H9 (cell line): ENCODE measurements at places on chromosomes 5 and 9. TPM values are rescaled to one million over a fixed set of nuclear protein-coding genes. Genes with fewer than 3 reads are reported as not detected.

DNA sequence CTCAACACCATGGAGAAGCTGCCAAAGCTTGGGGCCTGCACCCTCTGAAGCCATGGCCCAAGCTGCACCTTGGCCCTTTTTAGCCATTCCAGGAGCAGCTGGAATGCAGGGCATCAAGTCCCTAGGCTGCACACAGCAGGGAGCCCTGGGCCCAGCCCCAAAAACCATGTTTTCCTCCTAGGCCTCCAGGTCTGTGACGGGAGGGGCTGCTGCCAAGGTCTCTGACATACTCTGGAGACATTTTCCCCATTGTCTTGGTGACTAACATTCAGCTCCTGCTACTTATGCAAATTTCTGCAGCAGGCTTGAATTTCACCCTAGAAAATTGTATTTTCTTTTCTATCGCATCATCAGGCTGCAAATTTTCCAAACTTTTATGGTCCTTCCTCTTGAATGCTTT is 64.6 kb downstream of the ELOVL7 start:
- no peak overlapping the region for H3K27ac ChIP-seq
- H3K36me3 ChIP-seq = peaks cover 2% of the 10 kb centered on the region; the same call in 2 of the 3 replicates
- no peaks in the 10 kb centered on the region for H3K4me1 ChIP-seq
- no peaks in the 10 kb centered on the region for H3K27me3 ChIP-seq

DNA sequence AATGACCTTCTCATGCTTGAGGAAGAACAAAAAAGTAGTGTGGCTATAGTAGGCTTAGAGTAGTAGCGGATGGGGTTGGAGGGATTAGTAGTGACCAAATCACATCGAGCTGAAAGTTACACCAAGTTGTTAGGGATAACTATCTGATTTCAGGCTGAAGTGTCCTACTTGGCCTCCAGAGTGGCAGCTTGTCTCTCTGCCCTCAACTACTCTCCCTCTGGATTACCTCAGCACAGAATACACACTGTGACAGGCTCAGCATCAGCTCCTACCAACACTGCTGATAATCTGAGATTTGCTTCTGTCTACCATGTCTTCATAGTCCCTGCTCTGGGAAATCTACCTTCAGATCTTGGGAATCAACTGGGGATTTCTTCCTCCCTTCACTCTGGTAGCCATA is 714.6 kb upstream of the GRAMD2B start:
- H3K27ac ChIP-seq = no peak overlapping the region
- no peaks in the 10 kb centered on the region; the same call in 1 of the 2 replicates for H3K4me1 ChIP-seq
- H3K4me3 ChIP-seq = no peak overlapping the region
- H3K36me3 ChIP-seq = peaks cover 2% of the 10 kb centered on the region; the same call in 1 of the 2 replicates
- no peak for DNase-seq
- no peaks in the 10 kb centered on the region for H3K27me3 ChIP-seq

ABCA1 gene
- 16.2 and 16.6 TPM in 2 replicates for total RNA-seq

DNA sequence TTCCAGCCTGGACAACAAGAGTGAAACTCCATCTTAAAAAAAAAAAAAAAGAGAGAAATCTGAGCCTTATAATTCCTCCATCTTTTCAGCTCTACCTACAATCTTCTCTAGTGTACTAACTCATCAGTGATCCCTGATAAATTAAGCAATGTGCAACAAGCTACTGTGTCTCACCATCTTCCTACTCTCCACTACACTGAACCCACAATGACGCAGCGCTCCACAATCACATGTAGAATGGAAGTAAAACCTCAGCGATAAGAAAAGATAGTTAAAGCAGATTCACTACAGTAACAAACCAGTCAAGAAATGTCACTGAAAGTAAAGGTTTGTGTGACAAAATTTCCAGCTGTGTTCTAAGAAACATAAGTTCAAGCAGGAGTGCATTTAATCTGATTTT is 13.5 kb downstream of the ABCA1 start:
- no peaks in the 10 kb centered on the region for H3K36me3 ChIP-seq
- H3K27me3 ChIP-seq = no peaks in the 10 kb centered on the region
- no peaks in the 10 kb centered on the region for H3K4me1 ChIP-seq
- H3K4me3 ChIP-seq = no peak overlapping the region

GRCh38 chr9:119216651-119217331 is 152.4 kb downstream of the BRINP1 start:
- H3K27ac ChIP-seq = no peak overlapping the region
- H3K4me1 ChIP-seq = no peaks in the 10 kb centered on the region
- no peak overlapping the region for H3K4me3 ChIP-seq
- no peaks in the 10 kb centered on the region for H3K27me3 ChIP-seq
- no peak for DNase-seq

DNA sequence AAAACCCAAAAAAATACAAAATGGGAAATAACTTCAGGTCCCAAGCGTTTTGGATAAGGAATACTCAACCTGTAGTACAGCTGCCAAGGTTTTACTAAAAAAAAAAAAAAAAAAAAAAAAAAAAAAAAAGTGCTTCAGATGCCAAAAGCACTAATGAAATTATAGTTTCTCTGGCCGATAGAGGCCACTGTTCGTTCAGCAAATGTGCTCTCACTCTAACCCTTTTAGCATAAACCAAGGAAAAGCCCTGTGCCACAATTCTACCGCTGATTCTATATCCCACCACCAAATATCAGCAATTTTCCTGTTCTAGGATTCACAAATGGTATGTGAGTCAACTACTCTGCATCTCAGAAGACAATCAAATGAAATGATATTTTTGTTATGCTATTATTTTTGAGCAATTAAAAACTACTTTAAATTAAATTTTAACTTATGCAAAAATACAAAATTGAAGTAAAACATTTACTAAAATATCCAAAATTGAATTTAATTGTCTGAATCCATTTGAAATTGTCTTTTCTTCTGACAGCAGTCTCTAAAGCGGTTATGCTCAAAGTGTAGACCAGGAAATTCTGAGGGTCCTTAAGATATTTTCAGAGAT is 79.8 kb downstream of the RICTOR start:
- H3K4me1 ChIP-seq = no peaks in the 10 kb centered on the region
- H3K27ac ChIP-seq = no peak overlapping the region
- H3K27me3 ChIP-seq = no peaks in the 10 kb centered on the region
- H3K4me3 ChIP-seq = no peak overlapping the region

DNA sequence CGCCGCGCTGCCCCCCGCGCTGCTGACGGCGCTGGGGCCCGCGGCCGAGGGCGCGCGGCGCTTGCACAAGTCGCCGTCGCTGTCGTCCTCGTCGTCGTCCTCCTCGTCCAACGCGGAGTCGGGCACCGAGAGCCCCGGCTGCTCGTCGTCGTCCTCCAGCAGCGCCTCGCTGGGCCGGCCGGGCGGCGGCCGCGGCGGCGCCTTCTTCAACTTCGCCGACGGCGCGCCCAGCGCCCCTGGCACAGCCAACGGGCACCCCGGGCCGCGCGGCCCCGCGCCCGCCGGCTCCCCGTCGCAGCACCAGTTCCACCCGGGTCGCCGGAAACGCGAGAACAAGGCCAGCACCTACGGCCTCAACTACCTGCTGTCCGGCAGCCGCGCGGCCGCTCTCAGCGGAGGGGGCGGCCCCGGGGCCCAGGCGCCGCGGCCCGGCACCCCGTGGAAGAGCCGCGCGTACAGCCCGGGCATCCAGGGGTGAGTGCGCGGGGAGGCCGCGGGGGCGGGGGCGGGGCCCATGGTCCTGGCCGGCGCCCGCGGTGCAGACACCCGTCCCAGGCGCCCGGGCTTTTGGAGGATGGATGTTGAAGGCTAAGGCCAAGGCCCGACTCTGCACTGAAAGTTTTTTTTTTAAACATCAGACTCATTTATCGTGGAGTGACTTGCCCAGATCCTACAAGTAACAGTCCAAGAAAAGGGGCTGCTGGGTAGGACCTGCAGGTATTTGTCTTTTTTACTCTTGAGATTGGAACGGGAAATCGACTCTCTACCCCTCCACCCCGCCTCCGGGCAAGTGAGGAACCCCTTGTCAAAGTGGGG is 1.2 kb downstream of the TENT4A start:
- H3K4me1 ChIP-seq = no peaks in the 10 kb centered on the region; the same call in 1 of the 2 replicates
- DNase-seq = no peak
- no peak overlapping the region for H3K27ac ChIP-seq
- no peaks in the 10 kb centered on the region for H3K27me3 ChIP-seq

DNA sequence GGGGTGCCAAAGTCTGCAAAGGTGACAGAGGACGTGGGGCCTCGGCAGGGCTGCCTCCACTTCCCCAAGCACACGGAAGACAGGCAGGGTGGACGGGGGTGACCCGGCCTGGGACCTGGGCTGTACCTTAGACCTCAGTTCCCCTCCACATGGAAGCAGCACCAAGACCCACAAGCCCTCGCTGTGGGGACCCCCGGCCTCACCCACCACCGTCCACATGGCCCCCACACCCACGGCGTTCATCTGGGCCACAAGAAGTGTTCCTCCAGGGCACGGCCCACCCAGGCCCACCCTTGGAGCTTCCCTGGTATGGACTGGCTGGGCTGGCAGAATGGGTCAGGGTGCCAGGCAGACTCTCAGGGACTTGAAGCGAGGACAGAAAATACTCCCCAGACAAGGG is 45.8 kb upstream of the NKD2 start:
- H3K36me3 ChIP-seq = no peaks in the 10 kb centered on the region
- no peaks in the 10 kb centered on the region for H3K27me3 ChIP-seq
- H3K27ac ChIP-seq = no peak overlapping the region
- H3K4me3 ChIP-seq = no peak overlapping the region

DNA sequence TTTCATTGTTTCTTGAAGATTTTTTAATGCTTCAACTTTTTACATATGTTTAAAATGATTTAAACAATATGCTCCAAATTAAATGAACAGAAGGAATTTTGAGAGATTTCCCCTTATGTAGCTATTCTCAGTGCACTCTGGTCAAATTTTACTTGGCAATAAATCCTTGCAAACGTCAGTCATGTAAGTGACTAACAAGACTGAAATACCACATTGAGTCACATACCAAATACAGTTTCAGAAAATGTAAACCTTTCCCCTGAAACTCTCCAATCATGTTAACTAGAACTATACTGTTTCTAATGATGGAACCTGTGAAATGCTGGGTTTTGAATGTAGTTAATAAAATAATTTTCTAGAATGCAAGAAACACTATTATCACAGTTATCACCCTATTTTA is 29.6 kb downstream of the SAR1B start:
- H3K4me3 ChIP-seq = no peak overlapping the region
- H3K4me1 ChIP-seq = no peaks in the 10 kb centered on the region
- DNase-seq = no peak
- H3K27ac ChIP-seq = no peak overlapping the region
- H3K36me3 ChIP-seq = peaks cover 4% of the 10 kb centered on the region; the same call in 2 of the 3 replicates
- H3K27me3 ChIP-seq = no peaks in the 10 kb centered on the region

SPINK13 gene
- not detected in 2 replicates for total RNA-seq

GRCh38 chr5:38562444-38563210 is 6.2 kb upstream of the LIFR start:
- H3K27me3 ChIP-seq = no peaks in the 10 kb centered on the region
- no peaks in the 10 kb centered on the region for H3K4me1 ChIP-seq
- H3K4me3 ChIP-seq = no peak overlapping the region
- DNase-seq = no peak
- H3K27ac ChIP-seq = no peak overlapping the region

- H3K4me3 ChIP-seq = no peak overlapping the region
- no peak for DNase-seq
- no peaks in the 10 kb centered on the region for H3K36me3 ChIP-seq
- H3K27ac ChIP-seq = no peak overlapping the region
- no peaks in the 10 kb centered on the region for H3K4me1 ChIP-seq
Observed at GRCh38 chr5:128493657-128494329, 44.3 kb downstream of the FBN2 start.

SLC6A18 gene
- total RNA-seq = not detected in 2 replicates

DNA sequence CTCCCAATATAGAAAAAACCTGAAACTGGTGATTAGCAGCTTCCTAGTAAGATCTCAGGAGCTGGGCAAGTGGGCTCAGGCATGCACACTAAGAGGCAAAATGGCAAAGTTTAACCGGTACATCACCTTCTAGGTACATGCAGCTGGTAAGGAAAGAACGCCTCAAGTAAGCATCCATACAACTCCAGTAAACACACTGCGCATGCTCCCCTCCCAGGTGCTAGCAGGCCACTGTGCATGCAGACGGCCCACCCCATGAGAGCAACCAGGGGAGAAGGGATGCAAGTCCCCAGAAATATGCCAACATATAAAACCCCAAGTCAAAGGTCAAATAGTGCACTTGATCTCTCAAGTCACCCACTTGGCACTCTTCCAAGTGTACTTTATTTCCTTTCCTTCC is 228.6 kb upstream of the KIF2A start:
- H3K36me3 ChIP-seq = no peaks in the 10 kb centered on the region
- H3K27me3 ChIP-seq = no peaks in the 10 kb centered on the region
- no peak overlapping the region for H3K27ac ChIP-seq
- H3K4me3 ChIP-seq = no peak overlapping the region
- H3K4me1 ChIP-seq = peaks cover 20% of the 10 kb centered on the region

- H3K27me3 ChIP-seq = no peaks in the 10 kb centered on the region
- peaks cover 2% of the 10 kb centered on the region; the same call in 1 of the 2 replicates for H3K4me1 ChIP-seq
- H3K4me3 ChIP-seq = no peak overlapping the region
- no peak for DNase-seq
- H3K36me3 ChIP-seq = peaks cover 20% of the 10 kb centered on the region; the same call in 2 of the 3 replicates
Observed at GRCh38 chr5:141437221-141437620, 6.9 kb downstream of the PCDHGA12 start.

DNA sequence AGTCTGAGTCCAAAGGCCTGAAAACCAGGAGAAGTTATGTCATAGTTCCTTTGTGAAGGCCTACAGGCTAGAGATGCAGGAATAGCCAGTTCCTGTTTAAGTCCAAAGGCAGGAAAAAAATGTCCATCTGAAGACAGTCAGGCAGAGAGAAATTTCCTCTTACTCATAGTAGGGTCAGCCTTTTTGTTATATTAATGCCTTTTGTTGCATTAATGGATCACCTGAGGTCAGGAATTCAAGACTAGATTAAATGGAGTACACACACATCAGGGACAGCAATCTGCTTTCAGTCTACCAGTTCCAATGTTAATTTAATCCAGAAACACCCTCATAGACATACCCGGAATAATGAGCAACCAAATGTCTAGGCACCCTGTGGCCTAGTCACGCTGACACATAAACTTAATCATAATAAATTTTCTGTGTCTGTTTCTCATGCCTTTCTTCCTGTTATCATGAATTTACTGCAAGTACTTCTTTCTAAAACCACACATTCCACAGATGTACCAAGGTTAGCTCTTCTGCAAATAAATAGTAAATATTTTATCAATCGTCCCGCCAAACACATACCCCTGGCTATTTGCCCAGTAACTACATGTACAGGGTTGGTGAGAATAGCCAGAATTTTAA is 703.9 kb downstream of the EFNA5 start:
- peaks cover 3% of the 10 kb centered on the region; the same call in 1 of the 2 replicates for H3K4me1 ChIP-seq
- DNase-seq = no peak
- no peak overlapping the region for H3K27ac ChIP-seq

DNA sequence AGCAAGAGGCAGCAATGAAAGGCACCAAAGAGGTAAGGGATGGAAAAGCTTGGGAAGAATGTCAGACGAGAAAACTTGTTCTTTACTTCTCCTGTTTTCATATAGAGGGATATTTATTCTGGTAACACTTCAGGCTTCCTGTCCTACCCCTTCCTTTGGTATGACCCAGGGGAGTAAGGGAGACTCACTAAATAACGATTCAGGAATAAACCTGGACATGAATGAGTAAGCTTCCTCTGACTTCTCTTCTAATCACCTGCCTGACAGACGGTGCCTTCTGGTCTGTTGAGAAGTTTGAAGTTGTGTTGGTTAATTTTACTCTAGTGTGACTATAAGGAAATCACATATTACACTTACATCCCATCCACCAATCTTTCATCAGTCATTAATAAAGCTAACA is 461.2 kb downstream of the CDH12 start:
- DNase-seq = no peak
- H3K27me3 ChIP-seq = no peaks in the 10 kb centered on the region
- no peaks in the 10 kb centered on the region for H3K4me1 ChIP-seq
- no peaks in the 10 kb centered on the region for H3K36me3 ChIP-seq
